Brain microvascular endothelial cell (primary cell): ENCODE measurements at places on chromosomes 6 and 20.
A peak's percentile ranks its signal among the peaks of the same experiment; 100 is the strongest.

- DNase-seq: no peak
These were observed 37.1 kb downstream of the SUN5 start for GRCh38 chr20:32966881-32967781.

DNA sequence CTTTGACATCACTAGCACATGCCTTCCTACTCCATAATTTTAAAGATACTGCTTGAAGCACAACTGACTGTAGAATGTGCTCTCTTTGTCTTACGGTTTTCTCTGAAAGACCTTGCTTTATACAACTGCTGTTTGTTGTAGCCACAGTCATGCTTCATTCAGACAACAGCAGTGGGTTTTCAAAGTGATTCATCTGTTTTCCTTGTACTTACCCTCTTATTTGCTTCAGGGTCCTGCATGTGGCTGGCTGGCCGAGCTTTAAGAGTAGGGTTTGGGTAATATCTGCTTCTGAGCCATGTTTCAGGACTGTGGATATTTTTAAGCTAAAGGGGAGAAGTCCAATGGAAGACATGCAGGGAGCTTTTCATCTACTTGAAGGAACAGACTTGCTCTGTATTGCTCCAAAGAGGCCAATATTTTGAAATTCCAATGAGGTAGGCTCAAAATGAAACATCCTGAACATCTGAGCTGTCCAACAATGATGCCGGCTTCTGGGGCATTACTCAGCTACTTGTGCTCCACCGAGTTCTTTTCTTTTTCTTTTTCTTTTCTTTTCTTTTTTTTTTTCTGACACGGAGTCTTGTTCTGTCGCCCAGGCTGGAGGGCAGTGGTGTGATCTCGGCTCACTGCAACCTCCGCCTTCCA is 160.2 kb upstream of the SGK1 start:
- DNase-seq: peak; percentile 40

DNA sequence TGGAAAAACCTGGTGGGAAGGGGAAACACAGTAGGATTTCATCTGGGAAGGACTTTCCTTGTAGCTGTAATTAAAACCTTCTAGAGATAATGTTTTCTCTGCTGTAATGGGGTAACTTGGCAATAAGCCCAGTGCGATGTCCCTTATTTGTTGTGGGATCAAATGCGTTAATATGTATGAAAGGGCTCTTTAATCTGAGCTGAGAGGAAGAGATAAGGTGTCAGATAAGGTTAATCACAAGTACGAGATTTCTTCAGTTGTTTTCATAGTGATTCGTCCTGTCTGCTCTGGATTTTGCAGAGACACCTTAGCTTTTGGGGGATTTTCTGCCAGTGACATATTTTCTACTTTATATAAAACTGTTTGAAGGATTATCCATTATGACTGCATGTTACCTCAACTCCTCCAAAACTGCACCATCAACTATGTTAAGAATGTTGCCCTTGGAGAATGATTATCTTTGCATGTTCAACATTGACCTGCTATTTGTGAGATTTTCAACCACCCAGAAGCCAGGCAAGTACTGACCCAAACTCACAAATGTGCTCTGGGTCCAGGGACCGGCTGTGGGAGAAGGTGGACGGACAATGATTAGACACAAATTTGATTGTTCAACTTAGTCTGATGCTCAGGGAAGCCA is 21.2 kb upstream of the ELOVL5 start:
- no peak for DNase-seq

DNA sequence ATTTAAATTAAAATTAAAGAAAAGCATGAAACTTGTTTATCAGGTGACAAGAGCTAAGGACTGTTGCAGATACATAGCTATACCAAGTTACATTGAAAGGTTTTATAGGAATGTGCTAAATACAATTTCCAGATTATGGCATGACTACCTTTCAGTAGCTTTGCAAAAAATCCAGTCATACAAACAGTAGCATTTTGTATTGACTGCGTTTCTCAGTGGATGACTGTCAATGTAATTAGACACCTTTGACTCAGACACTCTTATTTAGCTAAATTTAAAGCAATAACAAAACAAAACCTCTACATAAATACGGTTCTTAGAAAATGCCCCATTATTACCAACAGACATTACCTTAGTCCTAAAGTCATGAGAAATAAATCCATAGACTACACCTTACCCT is 275.8 kb upstream of the RUNX2 start:
- DNase-seq: no peak

DNA sequence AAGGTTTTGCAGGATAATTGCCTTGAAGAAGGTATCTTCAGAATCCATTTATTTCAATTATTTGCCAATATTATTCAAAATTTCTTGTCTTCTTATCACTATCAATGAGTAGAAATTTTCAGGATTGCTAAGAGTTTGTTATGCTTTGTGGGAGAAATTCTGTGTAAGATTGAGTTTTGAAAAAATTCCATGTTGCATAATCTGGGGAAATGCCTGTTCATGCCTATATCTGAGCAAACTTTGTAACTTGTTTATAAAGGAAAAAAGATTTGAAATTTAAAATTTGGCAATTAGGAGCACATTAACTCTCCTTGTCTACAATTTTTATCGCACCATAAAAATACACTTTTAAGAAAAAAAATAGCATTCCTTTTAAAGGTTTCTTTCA is 39.8 kb upstream of the EDN1 start:
- no peak for DNase-seq
